NB4 (cell line): ENCODE measurements at places on chromosomes 1 and 21.

DNA sequence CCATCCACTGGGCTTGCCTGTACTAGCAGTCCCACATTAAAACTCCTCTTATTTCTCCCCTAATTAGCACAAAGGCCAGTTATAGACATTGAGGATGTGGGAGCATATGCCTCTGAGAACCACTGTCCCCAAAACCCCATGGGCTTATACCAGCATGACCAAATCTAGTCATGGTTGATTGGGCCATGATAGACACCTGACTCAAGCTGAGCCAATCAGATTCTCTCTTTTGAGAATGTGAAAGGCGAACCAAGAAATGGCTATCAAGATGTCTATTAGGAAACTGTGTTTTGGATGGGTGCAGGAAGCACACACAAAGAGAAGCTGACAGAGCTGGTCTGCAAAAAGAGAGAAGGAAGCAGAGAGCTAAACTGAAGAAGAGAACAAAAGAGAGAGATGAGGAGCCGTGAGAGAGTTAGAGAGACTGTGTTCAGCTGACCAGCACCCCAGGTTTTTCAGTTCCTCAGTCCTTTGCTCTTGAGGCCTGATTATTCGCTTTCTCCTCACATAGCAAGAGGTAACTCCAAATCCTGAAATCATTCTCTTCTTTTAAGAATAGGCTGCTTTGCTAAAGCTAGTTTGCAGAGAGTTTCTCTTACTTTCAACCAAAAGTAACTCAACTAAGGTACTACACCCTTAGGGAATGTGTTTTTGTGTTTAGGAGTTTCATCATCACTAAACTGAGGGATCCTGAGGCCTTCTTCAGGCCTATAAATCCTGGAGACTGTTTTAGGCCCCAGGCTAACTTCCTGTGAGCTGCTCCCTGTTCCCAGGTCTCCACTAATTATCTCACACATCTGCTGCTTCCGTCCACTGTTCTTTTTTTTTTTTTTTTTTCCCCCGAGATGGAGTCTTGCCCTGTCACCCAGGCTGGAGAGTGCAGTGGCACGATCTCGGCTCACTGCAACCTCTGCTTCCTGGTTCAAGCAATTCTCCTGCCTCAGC is 7.9 kb upstream of the TIPRL start:
- DNase-seq = peak; percentile 27

DNA sequence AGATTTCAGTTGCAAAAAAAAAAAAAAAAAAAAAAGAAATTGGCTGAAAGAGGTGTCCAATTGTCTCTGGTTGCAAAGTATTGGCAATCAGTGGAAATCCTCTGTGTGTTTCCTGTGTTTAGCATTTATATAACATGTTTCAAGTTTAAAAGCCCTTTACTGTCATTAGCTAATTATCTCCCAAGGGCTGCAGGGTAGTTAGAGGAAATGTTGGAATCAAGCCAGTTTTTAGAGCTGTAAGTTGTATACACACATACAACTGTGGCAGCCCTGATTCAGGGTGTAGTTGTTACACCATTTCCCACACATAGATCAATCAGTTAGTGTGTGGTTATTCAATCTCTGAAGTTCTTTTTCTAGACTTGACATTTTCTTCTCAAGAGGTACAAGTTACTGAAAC is 8.9 kb upstream of the ZNF326 start:
- DNase-seq = no peak

GRCh38 chr1:54574158-54574778 is 26.2 kb downstream of the ACOT11 start:
- DNase-seq = no peak

GRCh38 chr1:171334024-171334640 is 20.1 kb downstream of the FMO4 start:
- no peak for DNase-seq

DNA sequence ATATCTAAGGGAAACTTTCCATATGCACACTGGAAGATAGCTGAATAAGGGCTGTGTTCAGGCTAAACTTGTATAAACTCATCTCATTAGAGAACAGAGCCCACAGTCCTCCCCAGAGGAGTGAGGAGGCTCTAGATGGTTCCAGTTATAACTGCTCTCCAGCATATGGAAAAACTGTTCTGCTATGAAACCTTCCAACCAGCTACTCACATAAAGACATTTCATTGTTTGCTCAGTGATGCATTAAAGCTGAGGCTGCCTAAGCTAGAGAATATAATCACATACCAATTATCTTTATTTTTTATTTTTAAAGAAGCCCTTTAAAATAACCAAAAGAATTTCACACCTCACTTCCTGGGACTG is 13.3 kb downstream of the AHCYL1 start:
- no peak for DNase-seq

DNA sequence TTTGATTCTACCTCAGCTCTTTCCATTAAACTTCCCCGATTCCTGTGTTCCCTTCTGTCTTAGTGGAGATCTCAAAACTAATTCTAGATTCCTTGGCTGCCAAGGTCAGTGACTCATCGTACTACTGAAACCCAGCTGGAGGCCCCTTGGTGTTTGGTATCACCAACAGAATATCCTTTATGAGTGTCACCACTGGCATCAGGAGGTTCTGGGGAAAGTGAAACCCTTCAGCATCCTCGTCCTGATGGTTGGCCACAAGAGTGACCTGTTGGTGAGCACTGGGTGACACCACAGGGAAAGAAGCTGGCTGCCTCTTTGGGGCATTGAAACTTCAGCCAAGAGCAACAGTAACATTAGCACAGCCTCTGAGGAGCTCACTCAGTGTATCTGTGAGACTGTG is 9.6 kb downstream of the RAB42 start:
- no peak for DNase-seq

GRCh38 chr1:56713112-56713511 is 68.0 kb downstream of the PRKAA2 start:
- no peak for DNase-seq
